ENCODE measurements at places on chromosomes 13 and 19. TPM values are rescaled to one million over a fixed set of nuclear protein-coding genes. Genes with fewer than 3 reads are reported as not detected.

Gene ZNF66
- 8.0 TPM for total RNA-seq

Gene SIGLEC12
- 0.43 TPM for total RNA-seq

Gene HPN
- 21.4 TPM for total RNA-seq

Gene BEST2
- not detected for total RNA-seq

Gene SOHLH2
- total RNA-seq: 0.52 TPM

Gene MAST1
- 0.83 TPM for total RNA-seq

Gene PTPRH
- total RNA-seq: 175 TPM

- DNase-seq: no peak
These were observed 88.1 kb downstream of the POSTN start for GRCh38 chr13:37510441-37510840.

DNA sequence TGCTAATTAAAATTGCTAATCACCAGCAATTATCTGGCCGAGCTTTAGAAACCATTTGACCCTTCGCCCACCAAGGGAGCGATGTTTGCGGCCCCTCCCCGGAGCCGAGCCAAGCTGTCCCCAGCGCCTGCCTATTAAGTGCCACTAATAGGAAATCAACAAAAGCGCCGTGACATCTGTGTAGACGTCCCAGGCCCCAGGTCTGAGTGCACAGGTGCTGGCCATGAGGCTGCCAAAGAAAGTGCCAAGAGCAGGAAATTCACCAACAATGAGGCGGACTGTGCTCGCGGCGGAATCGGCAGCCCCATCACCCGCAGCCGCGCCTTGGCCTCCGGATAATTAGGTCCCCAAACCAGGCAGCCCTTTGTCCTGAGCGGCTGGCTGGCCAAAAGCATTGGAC, 44.5 kb upstream of the SPACA7 start:
- no peak for DNase-seq

DNA sequence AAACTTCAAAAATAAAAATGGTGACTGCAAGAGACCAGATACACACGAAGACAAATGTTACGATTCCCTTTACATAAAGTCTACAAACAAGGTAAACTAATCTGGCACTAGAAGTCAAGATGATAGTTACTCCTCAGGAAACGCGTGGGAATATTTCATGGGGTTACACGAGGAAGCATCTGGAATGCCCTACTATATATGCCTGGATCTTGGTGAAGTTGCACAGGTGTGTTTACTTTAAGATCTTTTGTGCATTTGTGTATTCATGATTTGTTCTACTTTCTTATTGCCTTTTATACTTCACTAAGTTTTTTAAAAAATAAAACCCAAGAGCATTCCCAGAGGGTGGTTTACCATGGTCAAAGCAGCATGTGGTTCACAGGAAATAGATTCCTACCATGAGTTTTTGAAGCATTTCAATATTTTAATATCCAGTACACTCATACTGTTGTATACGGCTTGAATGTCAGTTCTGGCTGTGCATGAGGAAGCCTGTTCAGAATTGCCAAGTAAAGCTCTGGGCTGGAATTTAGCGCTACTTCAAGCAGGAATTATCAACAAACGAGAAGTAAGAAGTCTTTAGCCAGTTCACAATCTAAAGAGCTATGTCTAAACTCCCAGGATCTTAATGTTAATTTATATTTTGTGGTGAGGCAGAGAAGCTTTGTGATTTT, 239.8 kb upstream of the KLHL1 start:
- no peak for DNase-seq

DNA sequence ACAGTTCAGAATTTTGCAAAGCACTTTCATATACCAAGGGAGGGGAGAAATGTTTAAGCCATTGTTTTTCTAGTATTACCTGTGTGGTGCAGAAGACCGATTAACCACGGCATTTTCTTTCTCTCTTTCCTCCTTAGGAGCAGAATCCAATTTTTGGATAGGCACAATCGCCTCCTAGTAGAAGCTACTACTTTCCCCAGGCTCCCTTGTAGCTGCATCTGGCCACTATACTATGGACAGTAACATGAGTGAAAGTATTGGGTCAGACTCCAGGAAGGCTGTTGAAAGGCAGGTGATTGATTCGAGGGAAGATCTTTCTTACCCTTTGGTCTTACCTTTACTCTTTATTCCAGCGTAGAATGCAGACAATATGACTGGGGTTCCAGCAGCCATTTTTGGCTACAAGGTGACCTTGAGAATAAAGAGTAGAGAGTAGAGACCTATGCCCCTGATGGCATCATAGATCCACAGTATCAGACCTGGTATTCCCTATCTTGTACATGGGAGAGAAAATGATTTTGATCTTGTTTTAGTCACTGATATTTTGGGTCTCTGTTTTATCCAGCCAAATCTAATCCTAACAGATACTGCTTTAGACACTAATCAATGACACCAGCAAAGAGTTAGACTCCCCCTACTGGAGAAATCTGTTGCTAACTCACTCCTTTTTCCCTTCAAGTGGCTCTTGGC, 77.0 kb downstream of the LRRC63 start:
- no peak for DNase-seq

GRCh38 chr19:45469945-45470761, 2.4 kb downstream of the FOSB start:
- no peak for DNase-seq

DNA sequence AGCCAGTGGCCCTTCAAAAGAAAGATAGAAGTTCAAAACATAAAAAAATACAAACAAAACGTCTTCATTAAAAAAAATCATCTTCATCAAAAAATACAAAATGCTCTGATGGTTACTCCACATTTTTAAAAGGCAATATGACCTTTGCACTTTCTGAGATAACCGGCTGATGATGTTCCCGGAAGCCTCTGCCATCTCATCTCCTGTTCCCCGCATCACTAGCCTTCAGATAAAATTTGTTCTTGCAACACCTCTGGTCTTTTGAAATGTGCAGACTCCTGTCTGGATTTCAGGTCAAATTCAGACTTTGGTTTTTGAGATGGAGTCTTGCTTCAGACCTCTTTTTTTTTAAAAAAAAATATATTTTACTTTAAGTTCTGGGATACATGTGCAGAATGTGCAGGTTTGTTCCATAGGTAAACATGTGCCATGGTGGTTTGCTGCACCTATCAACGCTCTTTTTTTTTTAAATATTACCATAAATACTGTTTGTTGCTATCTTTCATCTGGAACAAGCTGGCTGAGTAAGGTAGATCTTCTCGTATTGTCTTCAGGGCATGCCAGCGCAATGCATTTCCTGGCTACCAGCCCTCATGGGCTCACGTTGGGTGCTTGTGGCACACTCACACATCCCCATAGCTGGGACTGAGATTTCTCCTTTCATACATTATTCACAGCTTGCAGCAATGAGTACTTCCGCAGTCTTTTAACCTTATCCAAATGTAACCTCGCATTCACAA, 418.9 kb upstream of the ARGLU1 start:
- DNase-seq: no peak

DNA sequence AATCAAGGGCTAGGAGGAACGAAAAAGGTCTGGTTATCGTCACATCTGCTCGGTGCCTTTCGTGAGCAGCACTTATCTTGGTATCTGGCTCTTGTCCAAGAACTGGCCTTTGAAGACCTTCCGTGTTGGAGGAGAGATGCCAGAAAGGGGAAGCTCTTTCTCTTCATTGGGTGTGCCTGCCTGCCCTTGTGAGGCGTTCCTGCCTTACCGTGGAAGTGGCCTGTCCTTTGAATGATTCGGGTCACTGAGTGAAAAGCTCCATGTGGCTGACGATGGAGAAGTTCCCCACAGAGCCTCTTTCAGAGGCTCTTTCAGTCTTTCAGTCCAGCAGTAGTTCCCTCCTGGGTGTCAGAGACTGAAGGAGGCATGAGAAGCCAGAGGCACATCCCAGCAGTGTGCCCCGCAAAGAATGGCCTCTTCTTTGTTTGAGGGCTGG, 121.5 kb upstream of the SLC10A2 start:
- DNase-seq: peak; percentile 15
